ENCODE measurements at places on chromosomes 11 and 22.

DNA sequence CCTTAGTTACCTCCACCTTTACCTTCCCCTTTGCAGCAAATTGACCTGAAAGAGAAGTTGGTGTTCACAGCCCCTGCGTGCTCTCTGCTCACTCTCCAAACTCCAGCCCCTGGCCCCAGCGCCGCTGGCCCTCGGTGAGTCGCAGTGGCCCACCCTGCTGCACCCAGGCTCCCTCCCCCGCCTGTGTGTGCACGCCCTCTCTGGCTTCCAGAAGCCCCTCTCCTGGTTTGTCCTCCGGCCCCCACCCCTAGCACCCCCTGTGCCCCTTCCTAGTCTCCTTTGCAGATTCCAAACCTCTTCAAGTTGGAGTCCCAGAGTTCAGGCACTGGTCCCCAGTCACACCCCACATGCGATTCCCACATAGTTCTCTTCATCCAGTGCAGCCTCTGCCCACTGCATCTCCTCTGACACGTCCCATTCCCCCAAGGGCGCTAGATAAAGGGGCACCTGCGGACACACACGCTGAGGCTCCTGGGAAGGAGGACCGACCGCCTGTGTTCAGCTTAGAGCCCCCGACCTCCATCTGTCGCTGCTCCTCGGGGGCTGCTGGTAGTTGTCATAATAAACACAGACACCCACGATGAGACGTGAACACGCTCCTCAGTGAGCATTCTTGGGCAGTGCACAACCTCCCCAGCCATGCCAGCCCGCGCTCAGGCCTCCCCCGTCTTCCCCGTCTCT is 1.5 kb upstream of the PHRF1 start:
- no peak for DNase-seq

GRCh38 chr22:43313244-43313889 is 29.8 kb downstream of the SCUBE1 start:
- DNase-seq, result no peak

- no peak for DNase-seq
These were observed 87.3 kb downstream of the CCDC73 start for GRCh38 chr11:32706985-32707741.

- no peak for DNase-seq
These were observed 1.5 kb downstream of the ZNRF3 start for GRCh38 chr22:28884747-28885350.

GRCh38 chr11:28760676-28761390 is 652.6 kb downstream of the METTL15 start:
- no peak for DNase-seq

DNA sequence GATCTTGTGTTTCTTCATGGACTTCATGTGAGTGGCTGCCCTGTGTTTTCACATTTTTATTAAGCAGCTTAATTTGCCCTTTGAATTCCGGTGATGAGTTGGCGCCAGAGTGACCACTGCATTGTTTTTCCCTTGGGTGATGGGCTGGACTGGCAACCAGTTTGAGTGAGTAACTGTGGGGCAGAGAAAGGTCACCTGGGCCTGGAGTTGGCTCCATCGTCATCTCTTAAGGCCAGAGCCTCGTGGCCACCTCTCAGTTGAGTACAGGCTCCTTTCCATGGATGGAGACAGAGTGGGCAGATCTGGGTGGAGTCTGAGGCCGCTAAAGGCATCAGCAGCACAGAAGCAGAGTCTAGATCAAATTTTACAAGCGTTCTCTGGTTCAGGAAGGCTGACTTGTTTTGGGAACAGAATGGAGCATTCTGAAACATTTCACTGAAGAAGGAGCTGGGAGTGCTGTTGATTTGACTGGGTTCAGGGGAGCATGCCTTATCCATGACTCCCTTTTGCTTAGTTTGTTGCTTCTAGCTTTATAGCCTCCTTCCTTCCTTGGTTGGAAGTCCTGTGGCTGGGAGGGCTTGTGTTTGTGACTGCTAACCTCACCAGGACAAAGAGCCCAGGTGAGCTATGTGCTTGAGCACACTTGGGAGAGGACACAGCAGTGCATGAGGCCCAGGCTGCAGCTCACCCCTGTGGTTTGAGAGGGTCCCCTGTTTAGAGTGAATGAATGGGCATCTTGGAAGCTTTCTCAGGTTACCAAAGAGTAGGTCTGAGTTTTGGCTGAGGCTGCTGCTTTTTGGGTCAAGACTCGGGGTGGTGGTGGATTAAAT is 7.8 kb downstream of the BCR start:
- DNase-seq, result no peak

DNA sequence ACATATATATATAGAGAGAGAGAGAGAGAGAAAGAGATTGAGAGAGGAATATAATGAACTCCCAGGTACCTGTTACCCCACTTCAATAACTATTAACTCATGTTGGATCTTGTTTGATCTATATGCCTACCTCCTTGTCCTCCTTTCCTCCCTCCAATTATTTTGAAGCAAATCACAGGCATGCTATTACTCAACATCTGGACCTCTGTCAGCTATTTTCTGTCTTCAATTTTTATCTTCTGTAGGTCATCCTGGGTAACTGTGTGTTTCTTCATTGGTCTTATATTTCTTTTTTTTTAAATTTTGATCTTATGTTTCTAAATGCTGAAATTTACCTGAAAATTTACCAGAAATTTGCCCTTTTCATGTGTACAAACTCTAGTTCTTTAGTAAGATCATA is 24.8 kb downstream of the UVRAG start:
- DNase-seq, result no peak

- DNase-seq, result peak; percentile 100
These were observed at the start of gene STX5 for GRCh38 chr11:62831520-62832335. TSS of gene STX5 (minus strand) at chr11:62832051. CDS start at chr11:62831243, 808 bp downstream.

DNA sequence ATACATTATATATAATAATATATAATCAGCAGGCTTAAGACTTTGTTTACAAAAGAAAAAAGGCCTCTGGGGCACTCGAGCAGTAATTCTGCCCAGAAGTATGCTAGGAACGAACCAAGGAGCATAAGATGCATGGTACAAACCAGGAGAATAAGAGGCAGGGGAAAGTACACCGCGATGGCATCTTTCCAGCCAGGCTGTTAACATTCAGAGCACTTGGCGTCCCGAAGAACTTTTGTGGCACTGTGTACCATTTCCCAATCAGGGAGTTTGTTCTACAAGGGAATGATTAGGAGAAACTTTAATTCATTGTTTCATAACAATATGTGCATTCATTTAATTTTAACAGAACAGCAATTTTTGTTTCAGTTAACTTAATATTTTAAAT is 125.1 kb downstream of the WT1 start:
- DNase-seq, result no peak

GRCh38 chr22:36303874-36304273 is 50.9 kb downstream of the APOL1 start:
- DNase-seq, result no peak

GRCh38 chr22:23067023-23067650 is 3.2 kb upstream of the GNAZ start:
- no peak for DNase-seq

- no peak for DNase-seq
These were observed 24.7 kb upstream of the PARVB start for GRCh38 chr22:43999378-43999777.

GRCh38 chr22:38461057-38461413 is 6.0 kb upstream of the KCNJ4 start:
- DNase-seq, result no peak

DNA sequence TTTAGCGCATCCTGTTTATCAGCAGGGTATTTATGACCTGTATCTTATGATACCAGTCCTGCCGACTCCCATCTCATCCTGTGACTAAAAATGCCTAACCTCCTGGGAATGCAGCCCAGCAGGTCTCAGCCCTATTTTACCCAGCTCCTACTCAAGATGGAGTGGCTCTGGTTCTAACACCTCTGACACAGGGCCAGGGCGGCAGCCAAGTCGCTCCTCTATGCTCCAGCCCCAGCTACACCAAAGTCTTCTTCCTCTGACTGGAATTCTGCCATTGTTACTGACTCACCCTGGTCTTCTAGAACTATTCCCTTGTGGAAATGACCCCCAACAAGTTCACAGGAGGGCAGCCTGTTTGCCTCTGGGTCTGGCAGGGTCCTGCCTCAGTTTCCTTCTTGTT is 7.9 kb upstream of the C1QTNF6 start:
- DNase-seq, result peak; percentile 37

DNA sequence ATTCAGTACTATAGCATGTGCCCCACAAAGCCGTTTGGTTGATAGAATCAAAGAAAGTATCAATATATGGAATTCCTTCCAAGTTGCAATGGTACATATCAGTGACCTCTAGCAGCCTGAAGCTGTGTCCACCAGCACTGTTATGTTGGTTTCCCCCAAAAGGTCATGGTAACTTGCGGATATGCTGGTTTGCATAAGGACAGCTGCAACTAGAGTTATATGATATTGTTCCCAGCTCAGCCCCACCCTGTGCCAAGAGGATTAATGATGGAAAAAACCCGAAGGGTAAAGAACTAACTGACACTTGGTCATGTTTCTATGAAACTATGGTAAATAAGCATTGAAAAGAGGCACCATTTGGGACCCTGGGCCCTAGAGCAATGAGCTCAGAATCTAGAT is 93.5 kb downstream of the PDHX start:
- DNase-seq, result no peak

DNA sequence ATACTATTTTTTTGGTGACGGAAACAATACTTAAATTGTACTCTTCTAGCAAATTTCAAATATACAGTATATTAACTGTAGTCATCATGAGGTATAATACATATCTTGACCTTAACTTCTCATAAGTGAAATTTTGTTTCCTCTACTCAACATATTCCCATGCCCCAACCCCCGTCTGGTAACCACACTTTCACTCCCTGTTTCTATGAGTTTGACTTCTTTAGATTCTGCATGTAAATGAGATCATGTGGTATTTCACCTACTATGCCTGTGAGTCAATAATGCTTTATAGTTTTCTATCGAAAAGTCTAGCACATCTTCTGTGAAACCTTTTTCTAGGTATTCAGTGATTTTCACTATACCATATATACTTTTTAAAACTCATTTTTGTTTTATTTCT is 663.2 kb downstream of the CNTN5 start:
- no peak for DNase-seq

DNA sequence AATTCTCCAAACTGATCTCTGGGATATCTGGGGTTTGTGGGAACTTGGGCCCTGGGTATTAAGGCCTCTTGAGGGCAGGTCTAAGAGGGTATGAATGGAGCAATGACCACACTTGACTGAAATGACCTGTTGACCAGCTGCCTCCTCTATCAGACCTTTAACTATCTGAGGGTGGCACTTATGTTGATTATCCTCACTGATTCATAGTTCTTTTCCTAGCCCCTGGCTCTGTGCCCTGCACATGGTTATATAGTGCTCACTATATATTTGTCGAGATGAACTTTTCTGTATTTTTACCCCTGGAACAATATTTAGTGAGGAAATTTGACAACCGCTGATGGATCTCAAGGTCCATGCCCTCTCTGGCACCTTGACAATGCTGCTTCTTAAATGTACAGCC is 305.5 kb upstream of the PLET1 start:
- no peak for DNase-seq

DNA sequence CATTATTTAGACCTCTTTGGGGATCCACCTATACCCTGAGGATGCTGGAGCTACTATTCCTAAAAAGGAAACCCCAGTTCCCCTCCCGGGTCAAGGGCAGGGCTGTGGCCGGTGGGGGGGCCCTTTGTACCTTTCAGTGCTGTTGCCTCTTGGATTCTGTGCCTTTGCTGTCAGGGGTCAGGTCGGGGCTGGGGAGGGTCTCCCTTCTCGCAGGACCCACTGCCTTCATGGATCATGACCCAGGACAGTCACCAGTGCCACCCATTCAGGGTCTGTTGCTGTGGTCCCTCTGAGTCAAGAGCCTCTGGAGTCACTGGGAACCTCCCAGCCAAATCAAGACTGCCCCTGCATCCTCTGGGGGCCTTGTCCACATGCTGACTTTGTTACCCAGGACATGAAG is 78.1 kb upstream of the CCND1 start:
- no peak for DNase-seq

DNA sequence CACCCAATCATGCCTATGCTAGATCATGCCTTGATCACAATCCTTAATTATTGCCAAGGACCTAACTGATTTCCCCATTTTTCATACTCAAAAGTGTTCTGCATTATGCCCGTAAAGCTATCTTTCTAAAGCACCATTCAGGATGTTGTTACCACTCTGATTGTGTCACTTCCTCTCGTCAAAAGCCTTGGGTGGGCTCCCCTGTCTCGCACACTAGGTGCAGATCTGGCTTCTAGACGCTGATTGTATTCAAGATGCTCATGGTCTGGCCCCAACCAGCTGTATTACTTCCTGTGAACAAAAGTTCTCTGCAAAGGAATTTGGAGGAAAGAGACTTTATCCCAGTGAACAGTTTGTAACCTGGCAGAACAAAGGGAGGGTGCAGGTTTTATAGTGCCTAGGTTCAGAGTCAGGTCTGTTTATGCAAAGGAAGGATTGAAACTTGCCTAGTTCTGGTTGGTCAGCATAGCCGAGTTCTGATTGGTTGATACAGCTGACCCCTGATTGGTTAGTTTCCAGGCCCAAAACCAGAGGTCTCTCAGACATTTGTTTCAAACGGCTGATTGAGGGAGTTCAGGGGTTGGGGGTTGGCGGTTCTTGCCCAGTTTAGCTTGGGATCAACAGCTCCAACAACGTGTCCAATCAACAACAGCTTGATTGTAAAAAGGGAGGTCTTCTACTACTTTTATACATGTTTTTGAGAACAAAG is 25.4 kb downstream of the ATG13 start:
- DNase-seq, result no peak

GRCh38 chr11:116472651-116473050 is 300.1 kb downstream of the BUD13 start:
- no peak for DNase-seq

DNA sequence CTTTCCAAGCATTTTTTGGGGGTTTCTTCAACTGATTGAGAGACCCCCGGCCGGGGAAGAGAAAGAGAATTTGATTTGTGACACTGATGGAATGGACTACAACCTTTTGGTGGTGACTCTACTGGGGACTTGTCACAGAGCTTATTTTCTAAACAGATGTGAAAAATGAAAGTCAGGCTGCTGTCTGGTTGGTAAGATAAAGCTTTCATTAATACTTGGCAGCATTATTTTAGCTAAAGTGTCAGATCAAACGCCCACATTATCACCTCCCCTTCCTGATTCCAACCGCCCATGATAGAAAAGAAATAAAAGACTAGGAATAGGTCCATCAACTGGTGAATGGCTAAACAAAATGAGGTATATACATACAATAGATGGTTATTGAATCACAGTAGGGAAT is 45.6 kb upstream of the EHF start:
- no peak for DNase-seq

Data from CD8-positive, alpha-beta memory T cell (primary cell).